Placental pericyte (primary cell): ENCODE measurements at places on chromosomes 12 and 14. TPM values are rescaled to one million over a fixed set of nuclear protein-coding genes. Genes with fewer than 3 reads are reported as not detected.

Gene MTA1
- total RNA-seq: 62.3 and 72.2 TPM in 2 replicates

Gene ACVRL1
- total RNA-seq: 2.2 and 24.1 TPM in 2 replicates

Gene CKAP4
- total RNA-seq: 314 and 356 TPM in 2 replicates

Gene C12orf60
- 0.44 and 0.86 TPM in 2 replicates for total RNA-seq

Gene LBHD2
- total RNA-seq: not detected in 2 replicates

Gene SLCO1B3
- total RNA-seq: not detected in 2 replicates

Gene PTPN21
- 11.6 and 14.5 TPM in 2 replicates for total RNA-seq

Gene GSG1
- 0.43 and 0.44 TPM in 2 replicates for total RNA-seq

Gene LHX5
- not detected in 2 replicates for total RNA-seq

Gene SLC38A4
- total RNA-seq: 3.1 and 14.7 TPM in 2 replicates

Gene FBXO34
- 19.5 and 22.6 TPM in 2 replicates for total RNA-seq

Gene TM7SF3
- 65.0 and 80.7 TPM in 2 replicates for total RNA-seq

Gene HNF1A
- not detected in 2 replicates for total RNA-seq

Gene PTMS
- total RNA-seq: 113 and 199 TPM in 2 replicates

Gene KLHDC1
- total RNA-seq: 1.6 and 2.4 TPM in 2 replicates

Gene IAPP
- not detected in 2 replicates for total RNA-seq

Gene GPD1
- total RNA-seq: not detected in 2 replicates

Gene TRHDE
- total RNA-seq: 0.66 and 6.3 TPM in 2 replicates

Gene MYO1A
- not detected in 2 replicates for total RNA-seq

Gene CAPZA3
- total RNA-seq: not detected in 2 replicates

Gene KRT71
- total RNA-seq: not detected in 2 replicates

Gene BCL11B
- not detected in 2 replicates for total RNA-seq

Gene LRRIQ1
- 0.29 TPM in 1 of 2 replicates, not detected in the other for total RNA-seq

Gene HNRNPA1
- total RNA-seq: 312 and 533 TPM in 2 replicates

Gene PPP1R1A
- total RNA-seq: not detected in 2 replicates

Gene PUS7L
- 15.8 and 33.8 TPM in 2 replicates for total RNA-seq

Gene RNF212B
- total RNA-seq: not detected in 2 replicates
